Hepatocyte (in vitro differentiated cells): ENCODE measurements at places on chromosomes 1 and 21.

DNA sequence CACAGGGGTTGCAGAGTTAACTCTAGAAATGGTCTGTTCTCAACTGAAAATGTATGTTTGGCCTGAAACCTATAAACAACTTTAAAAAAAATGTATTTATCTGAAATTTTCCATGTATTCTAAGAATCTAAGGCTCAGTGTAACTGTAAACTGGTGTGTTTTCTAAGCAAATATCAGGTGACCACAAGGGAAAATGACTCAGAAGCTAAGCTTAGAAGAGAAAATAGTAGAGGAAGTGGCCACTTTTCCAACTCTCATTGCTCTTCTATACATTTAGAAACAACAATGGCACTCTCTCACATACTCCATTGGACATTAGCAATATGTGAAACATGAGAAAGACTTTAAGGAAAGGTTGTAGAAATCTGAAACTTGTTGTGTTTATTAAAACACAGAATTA, 7.5 kb downstream of the TNFSF18 start:
- no peak for DNase-seq

GRCh38 chr1:185541871-185542301, 192.3 kb upstream of the HMCN1 start:
- no peak for DNase-seq

- no peak for DNase-seq
Observed at GRCh38 chr1:84862810-84863251, 30.2 kb downstream of the LPAR3 start.

- no peak for DNase-seq
Observed at GRCh38 chr1:151368393-151369301, 3.9 kb downstream of the SELENBP1 start.
